ENCODE measurements at places on chromosomes 3 and 15.

DNA sequence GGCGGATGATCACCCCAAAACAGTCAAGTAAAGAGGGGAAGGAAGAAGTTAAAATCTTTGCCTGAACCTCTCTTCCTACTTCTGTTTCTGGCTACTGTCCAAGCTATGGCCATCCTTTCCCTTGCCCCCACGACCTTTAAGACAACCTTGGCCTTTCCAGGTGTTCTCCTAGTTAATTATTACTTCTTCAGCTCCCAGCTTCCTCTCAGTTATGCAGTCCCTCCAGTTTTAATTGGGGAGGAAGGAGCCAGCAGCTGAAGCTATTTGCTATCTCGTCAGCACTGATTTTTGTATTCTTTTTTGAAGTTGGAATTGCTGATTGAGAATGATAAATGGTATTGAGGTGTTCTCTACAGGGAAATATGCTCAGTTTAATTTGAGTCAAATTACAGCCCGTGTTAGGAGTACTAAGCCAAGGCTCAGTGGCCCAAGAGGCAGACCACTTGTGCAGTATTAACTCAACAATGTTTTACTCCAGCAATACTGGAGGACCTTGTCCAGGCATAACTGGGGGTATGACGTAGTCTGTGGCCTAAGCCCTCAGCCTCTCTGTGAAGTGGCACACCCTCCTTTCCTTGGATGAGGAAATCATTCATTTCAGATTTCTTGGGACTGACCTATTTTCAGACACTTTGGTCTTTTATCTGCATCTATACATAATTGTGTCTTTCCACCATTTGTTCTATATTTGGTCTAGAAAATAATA lies 336.9 kb downstream of the SLC9A9 start:
- no peak for DNase-seq

DNA sequence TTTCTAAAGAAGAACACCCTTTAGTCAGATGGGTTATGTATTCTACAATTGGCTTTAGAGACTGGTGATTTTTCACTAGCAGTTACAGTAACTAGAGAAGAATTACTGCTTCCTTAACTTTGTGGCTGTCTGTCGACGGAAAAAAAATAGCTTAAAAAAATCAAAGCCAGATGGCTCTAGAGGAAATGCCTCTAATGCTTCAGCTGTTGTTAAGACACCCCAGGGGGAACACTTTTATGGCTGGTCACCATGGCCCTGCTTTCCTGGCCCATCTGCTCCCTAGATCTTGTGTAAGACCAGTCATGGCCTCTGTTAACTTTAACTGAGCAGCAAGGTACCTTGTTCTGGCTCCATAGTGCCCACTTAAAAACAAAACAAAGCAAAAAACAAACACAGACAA lies 198.6 kb upstream of the PLSCR5 start:
- no peak for DNase-seq

- no peak for DNase-seq
Observed at GRCh38 chr15:75090388-75090734, 67.0 kb downstream of the PPCDC start.

- DNase-seq: peak; percentile 35
Observed at GRCh38 chr15:45653702-45654424, 19.0 kb downstream of the SQOR start.

DNA sequence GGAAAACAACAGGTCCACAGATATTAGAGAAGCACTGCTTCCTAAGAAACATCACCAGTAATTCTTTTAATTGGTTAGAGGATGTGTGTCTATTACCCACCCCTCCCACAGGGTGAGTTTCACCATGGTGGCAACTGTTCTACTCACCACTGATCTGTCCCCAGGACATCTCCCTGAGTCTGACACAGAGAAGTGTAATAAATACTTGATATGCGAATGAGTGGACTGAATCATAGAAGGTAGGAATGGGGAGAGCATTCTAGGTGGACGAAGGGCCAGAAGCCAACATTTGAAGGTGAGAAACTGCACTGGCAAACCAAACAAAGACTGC lies 452.7 kb upstream of the PROK2 start:
- DNase-seq: no peak

- no peak for DNase-seq
Observed at GRCh38 chr3:135629701-135630408, 335.7 kb upstream of the PPP2R3A start.

DNA sequence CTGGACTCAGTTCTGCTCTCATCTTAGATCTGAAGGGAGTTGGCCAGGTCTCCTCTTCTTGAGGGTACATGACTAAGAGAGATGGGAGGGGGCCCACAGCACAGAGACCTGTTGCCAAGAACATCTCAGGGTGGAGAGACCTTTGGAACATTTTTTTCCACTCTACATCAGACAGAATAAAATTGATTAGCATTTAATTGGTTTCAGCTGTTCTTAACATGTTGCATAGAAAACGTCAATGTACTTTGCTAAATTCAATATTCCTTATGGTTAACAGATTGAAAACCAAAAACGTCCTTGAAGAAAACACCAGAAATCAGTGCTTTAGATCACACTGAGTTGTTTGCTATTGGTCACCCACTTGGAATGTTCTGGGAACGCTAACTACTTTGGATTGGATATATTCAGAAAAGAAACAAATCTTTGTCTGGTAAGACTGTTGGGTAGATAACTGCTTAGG lies 36.4 kb upstream of the FSTL1 start:
- DNase-seq: no peak

All from OCI-M1 (cell line).